ENCODE measurements at places on chromosomes 7 and 10.

DNA sequence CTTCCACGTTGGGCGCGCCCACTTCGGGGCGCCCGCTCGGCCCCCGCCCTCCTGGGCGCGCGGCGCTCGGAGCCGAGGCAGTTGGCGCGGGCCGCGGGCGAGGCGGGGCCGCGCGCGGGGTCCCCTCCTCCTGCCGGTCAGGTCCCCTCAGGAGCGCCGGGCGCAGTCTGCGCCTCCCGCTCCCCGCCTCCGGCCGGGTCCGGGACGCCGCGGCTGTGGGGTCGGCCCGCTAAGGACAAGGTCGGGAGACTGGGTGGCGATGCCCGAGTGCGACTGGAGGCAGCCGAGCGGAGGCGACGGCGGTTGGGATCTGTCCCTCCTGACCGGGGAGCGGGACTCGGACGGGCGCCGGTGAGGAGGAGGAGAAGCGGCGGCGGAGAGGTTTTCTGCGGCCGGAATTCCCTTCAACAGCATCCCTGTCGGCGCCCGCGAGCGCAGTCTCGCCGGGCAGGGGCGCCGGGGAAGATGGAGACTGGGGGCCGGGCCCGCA lies at the start of gene ATRNL1:
ATRNL1 (plus strand) TSS at position 80 of the 490 bp plus-strand sequence; CDS start at position 466, 386 bp downstream.
- DNase-seq: no peak

DNA sequence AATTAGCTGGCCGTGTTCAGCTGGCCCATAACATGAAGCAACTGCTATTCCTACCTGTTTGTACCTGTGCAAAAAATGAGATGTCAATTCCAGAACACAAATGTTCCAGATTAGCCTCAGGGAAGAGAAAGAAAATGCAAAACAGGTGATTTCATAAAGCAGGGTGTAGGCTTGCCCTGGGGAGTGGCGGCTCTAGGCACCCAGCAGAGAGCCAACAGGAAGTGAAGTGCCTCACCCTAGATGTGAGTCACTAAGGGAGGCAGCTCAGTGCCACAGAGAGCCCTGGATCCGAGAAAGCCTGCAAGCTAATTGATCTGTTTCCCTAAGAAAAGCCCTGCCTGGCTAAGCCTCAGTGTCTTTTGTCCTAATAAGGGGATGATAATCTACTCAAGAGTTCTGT lies 240.0 kb downstream of the ARHGAP21 start:
- peak; percentile 61 for DNase-seq

GRCh38 chr10:76245951-76246495 lies 814.6 kb downstream of the LRMDA start:
- DNase-seq: no peak

- peak; percentile 50 for DNase-seq
Observed at GRCh38 chr10:95363303-95363912, 72.6 kb upstream of the PDLIM1 start.

DNA sequence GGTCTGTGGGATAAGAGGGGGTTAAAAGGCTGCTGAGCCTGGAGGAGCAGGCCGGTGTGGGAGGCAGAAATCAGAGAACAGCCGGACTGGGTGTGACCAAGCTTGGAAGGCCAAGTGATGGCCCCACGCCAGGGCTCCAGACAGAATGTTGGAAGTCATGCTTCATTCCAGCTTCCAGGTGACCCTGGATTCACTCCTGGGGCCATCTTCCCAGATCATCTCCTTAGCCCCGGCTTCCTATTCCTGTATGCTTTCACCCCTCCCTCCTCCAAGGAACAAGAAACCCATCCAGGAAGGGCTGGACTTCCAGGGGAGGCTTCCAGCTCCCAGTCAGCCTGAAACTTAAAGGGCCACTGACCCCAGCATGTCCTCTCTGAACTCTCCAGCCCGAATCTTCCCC lies 1.0 kb downstream of the INMT start:
- DNase-seq: no peak

- no peak for DNase-seq
Observed at GRCh38 chr7:111362506-111363054, 199.7 kb downstream of the IMMP2L start.

DNA sequence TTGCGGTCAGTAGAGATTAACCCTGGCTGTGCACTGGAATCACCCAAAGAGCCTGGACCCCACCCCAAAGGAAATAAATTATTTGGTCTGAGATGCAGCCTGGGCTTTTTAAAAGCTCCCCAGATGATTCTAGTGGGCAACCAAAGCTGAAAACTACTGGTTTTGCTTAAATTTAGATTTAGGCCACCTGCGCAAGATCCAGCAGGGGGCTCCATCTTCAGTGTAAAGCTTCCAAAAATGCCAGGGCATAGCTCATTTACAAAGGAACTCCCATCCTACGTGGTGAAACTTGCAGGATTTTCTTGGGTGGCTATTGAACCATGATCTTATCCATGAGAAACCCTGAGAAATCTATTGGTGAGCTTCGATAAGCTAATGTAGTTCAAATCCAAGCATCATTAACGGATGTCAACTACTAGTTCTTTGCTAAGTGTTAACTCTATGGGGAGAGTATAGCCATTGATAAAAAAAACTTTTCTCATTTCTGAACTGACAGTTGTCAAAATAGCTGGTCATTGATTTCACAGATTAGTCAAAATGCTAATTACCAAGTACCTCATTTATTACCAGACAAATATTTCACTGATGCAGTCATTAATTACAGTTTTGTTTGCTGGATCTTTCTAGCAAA lies 315.3 kb downstream of the LHFPL3 start:
- DNase-seq: peak; percentile 2

DNA sequence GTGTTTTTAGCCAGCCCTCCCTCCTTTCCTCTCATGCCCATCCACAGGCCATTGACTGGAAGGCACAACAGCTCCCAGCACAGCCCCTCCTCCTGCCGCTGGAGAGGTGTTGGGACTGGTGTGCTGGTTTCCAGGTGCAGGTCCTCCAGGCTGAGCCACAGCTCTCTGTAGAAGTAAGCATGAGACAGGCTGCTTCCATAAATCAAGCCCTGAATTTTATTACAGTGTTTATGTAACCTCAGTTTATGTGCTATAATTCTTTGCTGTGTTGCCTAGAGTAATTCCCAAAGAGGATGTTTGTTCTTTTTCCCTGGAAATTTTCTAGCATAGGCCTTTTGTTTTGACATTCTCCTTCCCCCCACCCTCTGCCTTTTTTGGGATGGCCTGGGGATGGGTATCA lies 445.8 kb downstream of the AUTS2 start:
- DNase-seq: no peak

- no peak for DNase-seq
Observed at GRCh38 chr10:93501650-93502049, 5.2 kb downstream of the CEP55 start.

GRCh38 chr7:92881091-92881485 lies 44.7 kb upstream of the CDK6 start:
- DNase-seq: no peak
